Hindlimb muscle (tissue), 1 donor: ENCODE measurements at places on chromosomes 3 and 15. TPM values are rescaled to one million over a fixed set of nuclear protein-coding genes. Genes with fewer than 3 reads are reported as not detected.

GRCh38 chr3:72904163-72904562 is 16.3 kb downstream of the GXYLT2 start:
- DNase-seq: no peak

DNA sequence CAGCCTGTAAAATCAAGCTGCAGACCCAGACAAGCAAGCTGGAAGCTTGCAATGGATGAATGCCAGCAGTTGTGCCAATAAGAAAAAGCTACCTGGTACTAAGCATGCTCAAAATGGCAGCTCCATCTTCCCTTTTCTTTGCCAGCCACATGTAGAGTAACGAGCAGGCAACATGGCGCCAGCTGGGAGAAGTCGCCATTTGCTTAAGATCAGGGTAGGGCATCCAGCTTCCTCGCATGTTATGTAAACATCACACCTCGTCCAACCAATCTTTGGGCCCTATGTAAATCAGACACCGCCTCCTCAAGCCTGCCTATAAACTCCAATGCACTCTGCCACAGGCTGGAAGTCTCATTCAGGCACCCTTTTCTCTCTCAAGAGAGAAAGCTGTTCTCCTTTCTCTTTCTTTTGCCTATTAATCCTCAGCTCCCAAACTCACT is 973.9 kb downstream of the FHIT start:
- DNase-seq: no peak

DNA sequence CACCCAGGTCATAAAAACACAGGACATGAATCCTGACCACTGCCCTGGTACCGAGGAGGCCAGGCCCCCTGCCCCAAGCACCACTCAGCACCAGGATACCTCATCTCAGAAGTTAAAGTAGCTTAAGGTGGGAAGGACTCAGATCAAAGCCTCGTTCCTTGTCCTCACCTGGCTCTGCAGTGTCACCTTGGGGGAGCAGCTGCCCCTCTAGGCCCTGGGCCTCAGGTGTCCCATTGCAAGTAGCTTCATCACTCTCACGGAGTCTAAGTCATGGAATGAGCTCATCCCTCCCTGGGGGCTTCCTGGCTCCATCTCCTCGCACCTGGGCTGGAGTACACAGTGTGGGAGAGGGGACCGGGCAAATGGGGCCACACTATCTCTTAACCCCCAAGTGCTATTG is 148.0 kb downstream of the TPRA1 start:
- DNase-seq: no peak

- DNase-seq: no peak
Measured at GRCh38 chr3:178329936-178330335, 206.3 kb upstream of the KCNMB2 start.

GRCh38 chr3:142563496-142563997 is 15.0 kb downstream of the ATR start:
- no peak for DNase-seq

DNA sequence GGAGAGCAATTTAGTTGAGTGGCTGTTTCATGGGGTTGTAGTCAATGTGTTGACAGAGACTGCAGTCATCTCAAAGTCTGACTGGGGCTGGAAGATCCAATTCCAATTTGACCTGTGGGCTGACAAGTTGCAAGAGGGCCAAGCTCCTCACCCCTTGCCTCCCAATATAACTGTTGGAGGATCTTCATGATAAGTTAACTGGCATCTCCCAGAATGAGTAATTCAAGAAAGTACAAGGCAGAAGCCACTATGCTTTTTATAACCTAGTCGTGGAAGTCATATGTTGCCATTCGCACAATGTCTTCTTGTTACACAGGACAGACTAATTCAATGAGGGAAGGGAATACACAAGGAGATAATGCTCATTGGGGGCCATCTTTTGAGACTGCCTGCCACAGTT is 29.1 kb downstream of the GPR15 start:
- DNase-seq: no peak

DNA sequence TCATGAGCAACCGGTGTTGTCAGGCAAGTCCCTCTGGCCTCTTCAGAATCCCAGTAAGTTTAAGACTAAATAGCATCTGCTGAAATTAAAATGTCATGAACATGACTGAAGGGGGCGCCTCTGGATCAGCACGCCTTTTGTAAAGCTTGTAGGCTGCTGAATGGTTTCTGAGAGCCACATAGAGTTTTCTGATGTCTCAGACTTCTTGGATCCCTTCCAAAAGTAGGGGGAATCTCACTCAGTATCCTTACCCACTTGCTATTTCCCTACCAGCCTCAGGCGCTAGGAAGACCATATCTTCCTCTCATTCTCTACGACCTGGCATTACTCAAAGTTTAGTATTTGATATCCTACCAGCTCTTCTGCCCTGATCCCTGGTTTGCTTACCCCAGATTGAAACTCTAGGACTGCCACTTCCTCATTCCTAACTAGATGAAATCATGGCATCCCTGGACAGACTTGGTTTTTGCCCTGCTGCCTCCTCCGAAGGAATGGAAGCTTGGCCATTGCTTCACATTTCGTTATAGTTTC is 62.7 kb upstream of the CD47 start:
- no peak for DNase-seq

DNA sequence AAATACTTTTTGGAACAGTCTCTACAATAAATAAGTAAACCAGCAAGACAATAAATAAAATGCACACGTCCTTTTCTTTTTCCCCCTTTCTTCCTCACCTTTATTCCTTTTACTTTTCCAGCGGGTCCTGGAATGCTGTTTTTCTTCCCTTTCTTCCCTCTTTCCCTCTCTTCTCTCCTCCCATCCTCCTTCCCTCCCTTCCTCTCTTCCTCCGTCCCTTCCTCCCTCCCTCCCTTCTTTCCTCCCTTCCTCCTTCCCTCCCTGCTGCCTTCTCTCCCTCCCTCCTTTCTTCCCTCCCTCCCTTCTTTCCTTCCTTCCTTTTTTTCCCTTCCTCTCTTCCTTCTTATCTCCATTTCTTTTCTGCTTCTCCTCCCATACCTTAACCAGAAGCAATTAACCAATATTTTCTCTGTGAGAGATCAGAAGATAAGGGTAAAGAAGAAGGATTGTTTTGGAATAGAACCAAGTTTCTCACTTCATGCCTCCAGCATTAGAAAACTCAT is 3.3 kb upstream of the IL17RE start:
- no peak for DNase-seq

- no peak for DNase-seq
Measured at GRCh38 chr3:138323971-138324370, 5.7 kb downstream of the NME9 start.

Gene KNG1
- 0.06 TPM for polyA plus RNA-seq

Gene AHSG
- 0.45 TPM for polyA plus RNA-seq

Gene FOXB1
- polyA plus RNA-seq: not detected

Gene CAMK2N2
- polyA plus RNA-seq: not detected

Gene SCAANT1
- polyA plus RNA-seq: 1.1 TPM
